ENCODE measurements at places on chromosomes 7 and 10.

DNA sequence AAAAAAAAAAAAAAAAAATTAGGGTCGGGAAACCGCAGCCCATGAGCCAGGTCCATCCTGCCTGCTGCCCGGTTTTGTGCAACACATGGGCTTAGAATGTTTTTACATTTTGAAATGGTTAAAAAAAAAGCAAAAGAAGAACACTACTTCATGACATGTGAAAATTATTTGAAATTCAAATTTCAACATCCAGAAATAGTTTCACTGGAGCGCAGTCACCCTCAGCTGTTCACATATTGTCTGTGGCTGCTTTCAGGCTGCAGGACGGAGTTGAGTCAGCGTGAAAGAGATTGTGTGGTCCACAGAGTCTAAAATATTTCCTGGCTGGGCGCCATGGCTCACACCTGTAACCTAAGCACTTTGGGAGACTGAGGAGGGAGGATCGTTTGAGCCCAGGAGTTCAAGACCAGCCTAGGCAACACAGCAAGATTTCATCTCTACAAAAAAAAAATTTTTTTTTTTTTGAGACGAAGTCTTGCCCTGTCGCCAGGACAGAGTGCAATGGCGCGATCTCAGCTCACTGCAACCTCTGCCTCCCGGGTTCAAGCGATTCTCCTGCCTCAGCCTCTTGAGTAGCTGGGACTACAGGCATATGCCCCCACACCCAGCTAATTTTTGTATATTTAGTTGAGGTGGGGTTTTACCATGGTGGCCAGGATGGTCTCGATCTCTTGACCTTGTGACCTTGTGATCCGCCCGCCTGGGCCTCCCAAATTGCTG lies 63.9 kb upstream of the ECHDC3 start:
- DNase-seq = peak; percentile 40

- DNase-seq = peak; percentile 47
These were observed 43.3 kb downstream of the POLR1F start for GRCh38 chr7:19665399-19666008.

- no peak for DNase-seq
These were observed 3.4 kb upstream of the WDR86 start for GRCh38 chr7:151413241-151413640.

GRCh38 chr10:124525751-124526600 lies 64.4 kb downstream of the LHPP start:
- no peak for DNase-seq

- no peak for DNase-seq
These were observed 180.2 kb upstream of the CACNA2D1 start for GRCh38 chr7:82623812-82624211.

DNA sequence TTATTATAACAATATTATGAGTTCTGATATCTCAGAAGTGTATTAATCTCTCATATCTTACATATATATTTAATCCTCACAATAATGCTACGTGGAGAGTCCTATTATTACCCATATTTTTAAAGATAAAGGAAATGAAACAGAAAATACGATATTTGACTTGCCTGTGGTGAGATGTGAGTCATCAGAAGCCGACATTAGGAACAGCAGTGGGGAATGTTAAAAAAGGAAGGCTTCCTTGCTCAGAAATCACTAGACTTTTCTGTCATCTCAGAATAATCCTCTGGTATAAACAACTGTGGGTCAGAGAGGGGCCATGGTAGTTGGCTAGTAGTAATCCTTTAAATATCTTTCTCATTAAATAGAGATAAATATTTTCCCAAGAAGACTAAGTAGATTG lies 402.3 kb upstream of the PCDH15 start:
- DNase-seq = no peak

GRCh38 chr7:94823947-94824346 lies 83.4 kb upstream of the PPP1R9A start:
- no peak for DNase-seq

DNA sequence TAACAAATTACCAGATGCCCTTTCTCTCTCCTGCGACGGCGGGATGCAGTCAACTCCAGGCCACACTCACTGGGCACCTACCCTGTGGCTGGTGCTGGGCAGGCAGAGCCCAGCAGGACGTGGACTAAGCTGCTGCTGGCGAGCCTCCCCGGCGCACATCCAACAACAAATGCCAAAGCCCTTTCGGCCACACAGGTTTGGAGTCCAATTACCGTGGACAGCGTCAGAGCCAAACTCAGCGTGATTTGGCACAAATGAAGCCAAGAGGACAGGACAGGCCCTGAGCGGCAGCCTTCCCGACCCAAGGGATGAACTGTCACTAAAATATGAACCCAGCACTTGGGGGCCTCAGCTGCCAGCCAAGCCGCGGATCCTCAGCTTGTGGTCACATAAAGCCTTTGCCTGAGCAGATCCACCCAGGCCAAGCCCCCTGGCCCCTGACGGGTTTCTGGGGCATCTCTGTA lies 28.4 kb downstream of the DAGLB start:
- no peak for DNase-seq

- DNase-seq = peak; percentile 47
These were observed 16.8 kb downstream of the TRIM8 start for GRCh38 chr10:102660888-102661657.

- no peak for DNase-seq
These were observed 174.8 kb downstream of the TNS3 start for GRCh38 chr7:47407136-47407535.

GRCh38 chr10:24872049-24872789 lies 80.2 kb downstream of the PRTFDC1 start:
- no peak for DNase-seq

- DNase-seq = no peak
These were observed 41.9 kb downstream of the ENO4 start for GRCh38 chr10:116891208-116891607.

- no peak for DNase-seq
These were observed 63.2 kb downstream of the MKI67 start for GRCh38 chr10:128062881-128063563.

DNA sequence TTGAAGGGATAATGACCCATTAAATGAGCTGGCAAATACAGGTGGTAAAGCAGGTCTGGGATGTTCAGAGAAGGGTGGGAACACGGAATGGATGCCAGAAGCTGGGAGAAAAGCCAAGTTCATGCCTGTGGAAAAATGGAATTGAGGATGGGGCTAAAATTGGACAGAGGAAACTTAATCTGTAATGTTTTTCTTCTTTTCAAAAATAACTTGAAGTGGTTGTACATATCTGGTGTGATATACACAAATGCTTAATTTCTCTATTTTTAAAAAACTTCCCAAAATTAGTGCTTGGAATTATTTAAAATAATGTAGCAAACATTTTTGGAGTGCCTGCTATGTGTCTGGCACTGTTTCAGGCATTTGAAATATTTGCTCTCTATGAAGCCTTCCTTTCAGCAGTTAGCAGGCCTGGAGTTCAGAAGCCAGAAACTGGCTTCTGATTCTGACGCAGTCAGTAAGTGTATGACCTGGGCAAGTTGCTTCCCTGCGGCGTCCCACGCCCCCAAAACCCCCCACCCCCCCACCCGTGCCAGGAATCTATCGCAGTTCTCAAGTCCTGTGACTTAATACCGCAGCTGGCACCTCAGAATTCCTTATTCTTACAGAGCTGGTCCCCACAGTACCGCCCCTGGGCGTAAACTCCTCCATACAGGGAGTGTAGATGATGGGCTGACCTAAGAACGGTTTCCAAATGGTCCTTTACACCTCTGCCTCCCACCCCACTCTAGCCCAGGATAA lies 828 bp upstream of the MALSU1 start:
- no peak for DNase-seq

GRCh38 chr10:95655571-95656290 lies 780 bp downstream of the ALDH18A1 start:
- DNase-seq = peak; percentile 1

GRCh38 chr7:16409777-16410176 lies 11.6 kb downstream of the CRPPA start:
- no peak for DNase-seq

- DNase-seq = no peak
These were observed 37.0 kb upstream of the DNAJB6 start for GRCh38 chr7:157299613-157300368.

DNA sequence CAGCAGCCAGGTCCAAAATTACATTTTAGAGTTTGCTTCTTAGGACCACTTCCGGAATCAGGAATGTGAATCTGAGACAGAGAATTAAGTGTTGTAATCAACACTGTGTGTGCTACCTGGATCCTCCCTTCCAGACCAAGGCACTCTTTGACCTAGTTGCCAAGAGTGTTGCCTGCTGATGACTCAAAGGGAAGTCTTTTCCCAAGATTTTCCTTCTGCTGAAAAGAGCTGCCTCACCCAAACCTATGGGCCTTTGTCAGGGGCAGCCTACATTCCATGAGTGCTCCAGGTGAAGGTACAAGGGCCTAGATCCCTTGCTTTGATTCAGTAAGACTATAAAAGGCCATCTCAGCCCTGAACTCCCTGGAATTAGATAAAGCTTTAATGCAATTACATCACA lies 712.5 kb upstream of the ANKRD30A start:
- DNase-seq = no peak

GRCh38 chr10:51100221-51100620 lies 25.9 kb downstream of the PRKG1 start:
- no peak for DNase-seq

DNA sequence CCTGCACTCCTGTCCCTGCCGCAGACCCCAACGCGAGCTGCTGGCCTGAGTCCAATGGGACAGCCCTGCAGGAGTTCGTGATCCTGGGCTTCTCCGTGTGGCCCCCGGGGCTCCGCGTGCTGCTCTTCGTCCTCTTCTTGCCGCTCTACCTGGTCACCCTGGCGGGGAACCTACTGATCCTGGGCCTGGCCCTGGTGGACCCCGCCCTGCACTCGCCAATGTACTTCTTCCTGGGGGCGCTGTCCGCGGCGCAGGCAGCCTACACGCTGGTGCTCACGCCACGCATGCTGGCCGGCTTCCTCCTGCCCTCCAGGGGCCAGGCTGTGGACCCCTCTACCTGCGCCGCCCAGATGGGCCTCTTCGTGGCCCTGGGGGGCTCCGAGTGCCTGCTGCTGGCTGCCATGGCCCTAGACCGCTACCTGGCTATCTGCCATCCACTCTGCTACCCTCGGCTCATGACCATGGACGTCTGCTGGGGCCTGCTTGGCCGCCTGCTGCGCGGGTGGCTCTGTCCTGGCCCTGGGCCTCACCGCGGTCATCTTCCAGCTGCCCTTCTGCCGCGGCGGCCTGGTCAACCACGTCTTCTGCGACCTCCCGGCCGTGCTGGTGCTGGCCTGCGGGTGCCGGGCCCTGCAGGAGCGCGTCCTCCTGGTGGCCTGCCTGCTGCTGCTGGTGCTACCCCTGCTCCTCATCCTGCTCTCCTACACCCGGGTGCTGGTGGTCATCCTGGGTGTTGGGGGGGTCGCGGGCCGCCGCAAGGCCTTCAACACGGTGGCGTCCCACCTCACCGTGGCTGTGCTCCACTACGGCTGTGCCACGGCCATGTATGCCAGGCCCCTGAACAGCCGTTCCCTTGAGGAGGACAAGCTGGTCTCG lies 71.7 kb downstream of the RBAK start:
- no peak for DNase-seq

GRCh38 chr10:103551619-103552602 lies 58.4 kb downstream of the NEURL1 start:
- DNase-seq = no peak

GRCh38 chr7:155794196-155794595 lies 18.1 kb downstream of the SHH start:
- no peak for DNase-seq

- DNase-seq = no peak
These were observed 602.7 kb upstream of the NRP1 start for GRCh38 chr10:33937036-33937730.

DNA sequence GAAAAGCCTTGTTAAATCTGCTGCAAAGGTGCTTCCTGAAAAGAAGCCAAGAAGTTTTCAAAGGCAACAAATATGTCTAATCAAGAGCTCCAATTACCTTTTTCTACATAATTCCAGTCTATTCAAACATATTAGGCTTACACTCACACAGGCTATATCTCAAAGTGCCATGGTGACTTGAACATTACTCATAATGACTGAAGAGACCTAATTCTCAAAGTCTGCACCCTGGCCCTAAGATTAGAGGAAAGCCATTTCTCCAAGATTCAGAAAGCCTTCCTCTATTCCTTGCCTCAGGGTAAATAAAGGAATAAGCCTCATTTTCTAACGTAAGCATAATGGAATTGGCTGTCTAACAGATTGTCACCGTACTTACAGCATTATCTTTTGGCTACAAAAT lies 78.3 kb upstream of the THSD7A start:
- DNase-seq = no peak

GRCh38 chr7:94578614-94579013 lies 69.0 kb downstream of the CASD1 start:
- DNase-seq = no peak

DNA sequence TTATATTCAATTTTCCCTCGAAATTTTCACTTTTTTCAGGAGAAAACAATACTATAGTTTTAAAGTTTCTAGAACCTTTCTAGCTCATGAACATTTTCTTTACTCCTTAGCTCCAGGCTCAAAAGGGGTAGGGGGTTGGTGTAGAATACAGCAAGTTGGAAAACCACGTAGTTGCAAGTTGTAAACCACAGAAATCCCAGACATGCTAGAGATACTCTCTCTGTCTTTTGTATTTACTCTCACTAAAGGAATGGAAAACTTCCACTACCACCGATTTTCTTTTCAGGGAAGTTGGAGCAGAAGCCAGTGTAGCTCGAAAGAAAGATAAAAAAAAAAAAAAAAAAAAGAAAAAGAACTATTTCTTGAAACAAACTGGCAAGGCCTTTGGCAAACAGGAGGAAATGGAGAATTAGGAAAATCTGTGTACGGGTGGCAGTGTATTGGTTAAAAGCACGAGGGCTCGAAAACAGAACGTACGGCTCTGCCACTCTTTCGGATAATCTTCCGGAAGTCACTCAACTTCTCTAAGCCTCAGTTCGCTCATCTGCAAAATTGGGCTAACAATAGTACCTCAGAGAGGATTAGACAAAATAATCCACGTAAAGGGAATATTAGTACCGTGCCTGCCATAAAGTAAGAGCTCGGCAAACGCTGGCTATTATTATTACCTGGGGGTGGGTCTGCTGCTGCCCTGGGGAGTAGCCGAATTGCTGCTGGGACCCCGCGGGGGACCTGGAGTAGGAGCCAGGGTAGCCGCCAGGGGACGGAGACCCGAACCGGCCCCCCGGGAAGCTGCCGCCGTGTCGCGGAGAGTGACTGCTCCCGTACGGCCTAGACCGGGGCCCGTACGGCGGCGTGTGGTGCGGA lies 628 bp downstream of the MPLKIP start:
- DNase-seq = no peak

- DNase-seq = no peak
These were observed 141.9 kb downstream of the DNAJB9 start for GRCh38 chr7:108711611-108712010.

DNA sequence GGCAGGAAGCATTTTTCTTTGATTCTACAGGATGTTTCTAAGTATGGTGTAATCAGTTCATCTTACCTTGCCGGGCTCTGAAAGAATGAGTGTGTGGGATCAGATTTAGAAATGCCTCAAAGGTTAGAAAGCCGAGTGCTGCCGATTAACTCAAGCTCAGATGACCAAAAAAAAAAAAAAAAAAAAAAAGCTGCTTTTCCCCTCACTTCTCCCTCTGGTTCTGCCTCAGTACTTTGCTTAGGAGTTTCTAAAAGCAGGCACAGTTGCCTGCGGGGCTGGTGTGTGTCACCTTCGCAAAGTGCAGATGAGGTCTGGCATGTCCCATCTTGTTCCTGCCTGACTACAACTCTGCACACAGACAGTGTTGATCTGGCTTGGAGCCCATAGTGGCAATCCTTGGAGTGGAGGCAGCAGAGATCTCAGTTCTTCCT lies 47.0 kb downstream of the KIAA1217 start:
- no peak for DNase-seq
